Pons (tissue), 1 donor: ENCODE measurements at places on chromosomes 5 and 9.
A peak's percentile ranks its signal among the peaks of the same experiment; 100 is the strongest.

GRCh38 chr9:34603610-34604231, 8.2 kb downstream of the RPP25L start:
- DNase-seq = peak; percentile 83

- no peak for DNase-seq
These were observed 167.7 kb downstream of the ACTL7B start for GRCh38 chr9:108688051-108688450.

DNA sequence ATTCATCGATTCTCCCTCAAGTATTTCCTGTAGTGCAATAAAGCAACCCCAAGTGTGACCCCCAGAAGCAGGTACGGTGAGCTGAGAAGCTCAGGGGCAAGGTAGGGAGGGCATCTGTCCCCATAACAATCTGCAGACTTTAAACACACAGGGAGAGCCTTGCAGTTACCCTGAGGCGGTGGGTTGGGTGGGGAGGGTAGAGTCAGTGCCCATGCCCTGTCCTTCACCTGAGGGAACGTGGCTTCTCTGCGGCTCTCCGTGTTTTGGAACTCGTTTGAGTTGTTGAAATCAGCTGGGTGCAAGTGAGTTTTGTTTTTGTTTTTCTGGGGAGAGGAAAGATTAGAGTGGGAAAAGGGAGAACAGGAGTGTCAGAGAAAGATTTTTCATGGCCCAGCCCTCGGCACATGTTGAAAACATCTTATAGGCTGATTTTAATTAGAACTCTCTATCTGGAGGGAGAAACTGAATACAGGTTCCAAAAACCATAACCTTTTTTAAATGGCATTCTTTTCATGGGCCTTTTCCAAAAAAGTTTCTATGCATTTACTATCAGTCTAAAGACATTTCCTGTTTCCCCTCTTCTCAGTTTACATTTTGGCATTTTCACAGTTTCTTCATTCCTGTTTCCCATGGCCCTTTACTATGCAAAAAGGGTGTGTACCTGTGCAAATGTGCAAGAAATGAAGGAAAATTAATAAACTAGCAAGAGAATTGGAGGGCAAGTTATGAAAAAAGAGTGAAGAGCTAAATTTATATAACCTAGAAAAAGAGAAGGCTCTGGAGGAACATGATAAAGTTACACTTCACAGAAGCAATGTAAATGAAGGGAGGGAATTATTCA, 266.5 kb upstream of the VLDLR start:
- no peak for DNase-seq

DNA sequence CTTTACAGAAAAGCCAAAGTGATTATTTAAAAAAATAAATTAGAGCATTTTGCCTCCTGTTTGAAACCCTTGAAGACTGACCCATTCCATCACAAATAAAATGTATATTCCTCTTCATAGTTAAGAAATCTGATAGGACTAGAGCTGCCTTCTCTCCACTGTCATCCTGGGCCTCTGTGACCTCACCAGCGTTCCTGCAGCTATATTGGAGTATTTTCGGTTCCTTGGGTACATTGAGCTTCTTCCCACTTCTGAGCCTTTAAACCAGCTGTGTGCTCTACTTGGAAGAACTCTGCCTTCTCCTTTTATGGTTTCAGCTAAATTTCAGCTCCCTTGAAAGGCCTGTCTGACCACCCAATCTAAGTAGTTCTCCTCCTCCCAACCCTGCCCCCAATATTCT, 99.1 kb upstream of the ABCA1 start:
- no peak for DNase-seq

DNA sequence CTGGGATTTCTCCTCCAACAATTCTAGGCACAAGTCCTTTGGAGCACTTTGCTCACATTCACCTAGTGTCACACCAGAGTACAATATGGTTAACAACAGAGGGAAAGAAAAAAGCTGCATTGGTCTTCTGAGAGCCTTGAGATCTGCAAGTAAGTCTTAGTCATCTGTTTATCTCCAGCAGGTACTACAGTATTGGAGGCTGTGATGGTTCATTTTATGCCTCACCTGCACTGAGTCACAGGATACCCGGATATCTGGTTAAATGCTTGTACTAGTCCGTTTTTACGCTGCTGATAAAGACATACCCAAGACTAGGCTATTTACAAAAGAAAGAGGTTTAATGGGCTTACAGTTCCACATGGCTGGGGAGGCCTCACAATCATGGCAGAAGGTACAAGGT, 525.0 kb downstream of the NR2F1-AS1 start:
- DNase-seq = no peak
